ENCODE measurements at places on chromosomes 5 and 9.

DNA sequence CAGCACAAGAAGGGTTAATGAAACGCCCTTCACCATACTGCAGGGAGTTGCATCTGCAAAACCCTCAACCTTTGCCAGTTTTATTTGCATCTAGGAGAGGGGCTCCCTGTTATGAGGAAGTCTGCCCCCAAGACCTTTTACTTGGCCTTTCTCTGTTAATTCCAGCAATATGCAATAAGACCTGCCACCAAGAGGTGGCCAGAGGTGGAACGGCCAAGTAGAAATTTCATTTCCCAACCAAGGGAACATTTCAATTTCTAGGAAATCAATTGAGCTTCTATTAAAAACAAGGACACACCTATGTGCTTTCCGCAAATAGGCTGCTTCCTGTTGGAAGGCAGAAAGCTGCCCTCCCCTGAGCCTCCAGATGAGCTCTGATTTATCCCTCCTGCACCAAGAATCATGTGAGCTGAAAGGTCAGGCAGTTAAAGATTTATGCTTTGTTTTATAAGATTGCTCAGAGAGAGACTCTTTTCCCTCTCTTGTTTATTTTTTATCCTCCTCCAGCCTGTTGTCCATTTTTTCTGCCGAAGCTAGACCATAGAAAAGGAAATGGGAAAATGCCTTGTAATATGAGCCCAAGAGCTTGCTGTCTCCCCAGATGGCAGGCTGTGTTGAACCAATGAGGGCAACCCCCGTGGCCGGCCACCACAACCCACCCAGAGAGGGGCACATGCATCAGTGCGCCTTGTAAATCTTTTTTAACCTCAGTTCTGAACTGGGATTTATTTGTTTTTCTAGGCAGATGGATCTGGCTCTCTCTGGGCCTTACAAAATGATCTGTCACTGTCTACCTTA, 572.8 kb downstream of the TLE1 start:
- no peak for DNase-seq

GRCh38 chr9:89919171-89919681, 314.4 kb downstream of the GADD45G start:
- DNase-seq = no peak

- DNase-seq = no peak
Measured at GRCh38 chr5:40568548-40568947, 111.2 kb upstream of the PTGER4 start.

- no peak for DNase-seq
Measured at GRCh38 chr5:164688437-164688836, 1183.0 kb downstream of the MAT2B start.

- DNase-seq = no peak
Measured at GRCh38 chr9:94031380-94031779, 52.9 kb upstream of the PTPDC1 start.

- DNase-seq = no peak
Measured at GRCh38 chr5:135223891-135224625, 175.0 kb downstream of the MACROH2A1 start.

DNA sequence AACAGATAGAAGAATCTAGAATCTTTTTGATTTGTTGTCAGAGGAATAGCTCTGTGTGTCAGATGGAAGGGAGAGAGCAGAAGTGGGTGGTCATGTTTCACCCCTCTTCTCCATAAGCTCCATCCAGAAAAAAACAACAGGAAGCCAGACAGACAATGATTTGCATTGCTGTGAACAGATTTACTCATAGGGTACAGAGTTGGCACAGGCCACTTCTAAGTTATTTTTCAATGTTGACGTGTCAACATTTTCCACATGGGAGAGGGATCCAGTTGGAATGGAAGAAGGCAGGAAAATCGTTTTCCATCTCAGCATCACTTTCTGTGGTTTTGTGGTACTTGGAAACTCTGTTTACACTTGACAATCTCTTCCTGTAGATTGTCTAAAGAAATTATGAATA, 86.7 kb downstream of the INSYN2B start:
- no peak for DNase-seq

Data from NCI-H1105 (cell line).